Osteoblast (primary cell): ENCODE measurements at places on chromosomes 13 and 19.

- DNase-seq, result no peak
Measured at GRCh38 chr13:81907787-81908372, 1567.0 kb upstream of the SPRY2 start.

- peak; percentile 92 for DNase-seq
Measured at GRCh38 chr13:30739761-30740642, 4.7 kb downstream of the ALOX5AP start.

GRCh38 chr13:51621602-51622001 is 37.3 kb downstream of the WDFY2 start:
- no peak for DNase-seq

DNA sequence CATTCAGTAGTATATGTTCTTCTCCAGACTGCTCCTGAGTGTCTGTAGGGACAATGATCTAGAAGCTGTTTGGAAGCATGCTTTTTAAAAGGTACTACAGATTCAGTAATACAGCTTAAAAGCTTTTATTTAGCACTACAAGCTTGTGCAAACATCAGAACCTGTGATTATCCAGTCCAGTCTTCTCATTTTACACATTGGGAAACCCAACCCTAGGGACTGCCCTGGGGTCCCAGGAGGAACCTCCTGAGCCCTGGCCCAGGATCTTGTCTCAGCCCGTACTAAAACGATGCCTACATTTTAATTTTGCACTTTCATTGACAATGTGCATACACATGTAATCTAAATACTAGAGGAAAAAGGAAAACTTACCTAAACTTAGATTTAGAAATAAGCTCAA is 12.5 kb downstream of the DOCK9 start:
- DNase-seq, result no peak

DNA sequence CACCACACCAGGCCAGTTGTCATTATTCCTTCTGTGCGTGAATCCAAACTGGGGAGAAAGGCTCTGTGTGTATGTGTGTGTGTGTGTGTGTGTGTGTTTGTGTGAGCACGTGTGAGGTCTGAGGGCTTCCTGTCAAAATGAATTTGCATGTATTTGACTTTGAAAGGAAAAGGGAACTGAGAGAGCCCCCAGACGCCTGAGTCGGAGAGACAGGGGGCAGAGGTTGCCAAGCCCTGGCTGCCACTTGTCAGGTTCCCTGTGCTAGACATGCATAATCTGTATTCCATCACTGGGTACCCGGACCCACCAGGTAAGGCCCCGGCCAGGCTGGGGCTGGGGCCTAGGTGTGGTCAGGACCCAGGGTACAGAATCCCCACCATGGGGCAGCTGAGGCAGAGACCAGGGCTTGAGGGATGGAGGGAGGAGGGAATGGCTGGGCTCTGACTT is at the start of gene CLEC17A:
TSS of gene CLEC17A (plus strand) at position 191 of the 447 bp plus-strand sequence. CDS start at position 268, 77 bp downstream.
- DNase-seq, result peak; percentile 10
